Effector CD8-positive, alpha-beta T cell (primary cell): ENCODE measurements at places on chromosomes 6 and 20.

GRCh38 chr6:90249034-90249433, 47.6 kb downstream of the BACH2 start:
- no peak for DNase-seq

GRCh38 chr6:166025149-166025898, 142.3 kb downstream of the TBXT start:
- DNase-seq, result no peak

- DNase-seq, result no peak
These were observed 11.3 kb downstream of the NT5E start for GRCh38 chr6:85460921-85461797.

DNA sequence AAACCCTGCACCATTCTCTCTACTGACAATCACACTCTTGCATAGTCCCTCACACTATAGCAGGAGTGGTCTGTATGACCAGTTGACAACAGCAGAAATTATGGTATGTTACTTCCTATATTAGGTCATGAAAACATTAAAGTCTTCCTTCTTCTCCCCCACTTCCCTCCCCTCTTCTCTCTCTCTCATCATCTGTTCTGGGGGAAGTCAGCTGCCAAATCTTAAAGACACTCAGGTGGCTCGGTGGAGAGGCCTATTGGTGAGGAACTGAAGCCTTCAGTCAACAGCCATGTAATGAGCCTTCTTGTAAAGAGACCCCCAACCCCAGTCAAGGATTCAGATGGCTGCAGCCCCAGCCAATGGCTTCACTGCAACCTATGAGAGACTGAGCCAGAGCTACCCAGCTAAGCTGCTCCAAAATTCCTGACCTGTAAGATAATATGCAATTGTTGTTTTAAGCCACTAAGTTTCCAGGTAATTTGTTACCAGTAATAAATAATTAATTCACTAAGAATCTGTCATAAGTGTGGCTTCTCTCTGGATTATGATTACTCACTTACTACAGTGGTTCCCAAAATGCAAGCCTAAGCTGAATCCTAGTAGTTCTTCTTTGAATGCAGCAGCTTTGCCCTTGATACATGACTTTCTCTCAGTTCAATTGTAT, 11.2 kb upstream of the TSBP1 start:
- no peak for DNase-seq

GRCh38 chr6:168133168-168133561, 54.2 kb upstream of the FRMD1 start:
- DNase-seq, result no peak

- no peak for DNase-seq
These were observed 1415.7 kb upstream of the ADGRB3 start for GRCh38 chr6:67219346-67219745.

DNA sequence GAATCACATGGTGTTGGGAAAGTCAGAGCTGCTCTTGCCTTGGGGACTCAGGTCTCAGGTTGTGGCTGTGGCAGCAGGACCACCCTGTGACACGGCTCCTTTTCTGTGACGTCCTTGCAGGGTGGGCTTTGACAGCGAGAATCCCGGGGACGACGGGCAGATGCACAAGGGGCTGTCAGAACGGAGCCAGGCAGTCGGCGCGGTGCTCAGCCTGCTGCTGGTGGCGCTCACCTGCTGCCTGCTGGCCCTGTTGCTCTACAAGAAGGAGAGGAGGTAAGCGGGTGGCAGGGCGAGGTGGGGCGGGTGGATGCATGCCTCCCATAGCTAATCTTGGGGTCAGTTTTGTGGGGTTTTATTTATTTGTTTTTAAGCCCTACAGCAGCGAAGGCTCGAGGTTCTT, 19.2 kb upstream of the SLC22A1 start:
- DNase-seq, result no peak

- DNase-seq, result no peak
These were observed 47.8 kb downstream of the SLC35D3 start for GRCh38 chr6:136969930-136970329.

GRCh38 chr20:19486446-19486845, 271.6 kb upstream of the RIN2 start:
- no peak for DNase-seq

- DNase-seq, result no peak
These were observed 8.8 kb upstream of the HMGA1 start for GRCh38 chr6:34227761-34228421.

DNA sequence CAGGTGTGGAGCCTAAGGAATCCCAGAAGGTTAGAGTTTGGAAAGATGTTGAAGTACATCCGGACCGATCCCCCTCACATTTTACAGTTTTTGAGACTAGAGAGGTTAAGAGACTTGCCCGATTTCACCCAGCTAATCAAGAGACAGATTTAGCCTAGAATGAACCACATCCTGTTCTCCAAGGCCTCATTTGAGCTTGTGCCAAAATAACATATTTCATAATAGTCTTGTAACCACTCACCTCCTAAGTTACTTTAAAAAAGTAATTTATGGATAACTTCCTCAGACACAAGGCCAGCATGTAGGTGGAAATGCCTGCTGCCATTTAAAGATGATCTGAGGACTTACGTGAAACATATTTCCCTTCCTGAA, 39.8 kb upstream of the ARHGAP18 start:
- no peak for DNase-seq

- DNase-seq, result no peak
These were observed 29.0 kb upstream of the MPC1 start for GRCh38 chr6:166411721-166412151.

- no peak for DNase-seq
These were observed 29.9 kb upstream of the SMOC2 start for GRCh38 chr6:168411130-168411529.

DNA sequence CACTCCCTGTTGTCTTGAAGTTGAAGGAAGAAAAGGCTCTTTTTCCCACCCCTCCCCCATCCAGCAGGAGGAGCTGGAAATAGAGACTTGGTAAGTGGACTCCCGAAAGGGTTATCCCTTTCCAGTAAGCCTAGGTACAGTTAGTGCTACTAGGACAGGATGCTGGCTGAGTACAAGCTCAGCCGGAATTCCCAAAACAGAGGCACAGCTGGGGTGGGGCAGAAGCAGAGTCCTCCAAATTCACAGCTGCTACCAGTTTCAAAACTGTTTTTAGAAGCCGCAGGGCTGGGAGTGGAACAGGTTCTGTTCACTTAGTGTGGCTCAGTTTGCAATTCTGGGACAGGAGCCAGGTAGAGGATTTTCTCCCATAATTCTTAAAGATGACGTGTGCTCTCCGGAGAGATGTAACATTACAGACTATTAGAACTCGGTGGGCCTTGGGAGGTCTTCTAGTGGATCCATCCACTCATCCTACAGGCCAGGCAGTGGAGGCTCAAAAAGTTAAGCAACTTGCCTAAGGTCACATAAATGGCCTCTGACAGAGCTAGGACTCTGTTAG, 19.0 kb upstream of the UTRN start:
- DNase-seq, result no peak

- DNase-seq, result no peak
These were observed 7.2 kb upstream of the LCA5 start for GRCh38 chr6:79544299-79544927.
